GM18507 (cell line): ENCODE measurements at places on chromosomes 11 and 22.

- no peak for DNase-seq
Measured at GRCh38 chr11:131907371-131907770, 537.0 kb downstream of the NTM start.

DNA sequence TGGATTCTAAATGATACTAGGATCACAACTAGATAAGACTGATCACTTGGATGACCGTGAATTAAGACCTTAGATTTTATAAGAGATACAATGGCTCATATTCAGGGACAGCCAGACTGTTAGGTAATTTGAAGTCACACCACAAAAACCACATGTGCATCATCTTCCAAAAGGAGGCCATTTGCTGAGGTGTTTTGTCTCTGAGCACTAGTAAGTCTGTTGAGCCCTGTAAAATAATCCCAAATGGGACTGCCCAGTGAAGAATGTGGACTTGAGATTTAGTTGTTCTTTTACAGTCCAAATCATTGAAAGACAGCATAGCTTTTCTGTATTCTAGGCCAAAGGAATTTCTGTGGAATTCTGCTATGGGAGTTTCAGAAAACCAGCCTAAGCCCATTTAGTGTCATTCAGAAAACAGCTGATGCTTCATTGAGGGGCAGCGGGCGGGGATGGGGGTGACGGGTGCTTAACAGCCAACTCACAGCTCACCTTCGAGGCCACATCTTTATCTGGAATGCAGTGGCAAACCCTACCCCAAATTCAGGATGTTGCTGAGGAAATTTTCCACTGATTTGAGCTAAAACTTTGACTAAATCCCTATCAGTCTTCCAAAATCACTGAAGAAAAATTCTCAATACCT is 80.1 kb upstream of the BIRC3 start:
- no peak for DNase-seq

GRCh38 chr11:133660202-133660568 is 127.9 kb upstream of the OPCML start:
- no peak for DNase-seq

- DNase-seq, result no peak
Measured at GRCh38 chr11:124922831-124923230, 3.8 kb downstream of the HEPN1 start.

- DNase-seq, result no peak
Measured at GRCh38 chr11:75239531-75240290, 863 bp upstream of the TPBGL start.

DNA sequence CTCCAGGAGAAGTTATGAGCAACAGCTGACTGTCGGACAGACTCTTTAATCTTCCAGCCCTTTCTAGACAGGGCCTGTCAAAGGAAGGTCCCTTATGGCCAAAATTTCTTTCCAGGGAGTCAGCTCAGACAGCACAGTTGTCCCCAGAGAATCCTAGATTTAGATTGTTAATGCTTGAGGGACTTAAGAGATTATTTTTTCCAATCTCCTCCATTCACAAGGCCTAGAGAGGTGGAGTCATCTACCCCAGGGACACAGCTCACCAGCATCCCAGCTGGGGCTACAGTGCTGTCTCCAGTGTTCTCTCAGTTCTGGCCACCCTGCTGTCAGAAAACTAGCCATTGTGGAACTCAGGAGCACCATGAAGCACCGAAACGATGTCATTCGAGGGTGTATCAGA is 7.8 kb downstream of the DSCAML1 start:
- no peak for DNase-seq

DNA sequence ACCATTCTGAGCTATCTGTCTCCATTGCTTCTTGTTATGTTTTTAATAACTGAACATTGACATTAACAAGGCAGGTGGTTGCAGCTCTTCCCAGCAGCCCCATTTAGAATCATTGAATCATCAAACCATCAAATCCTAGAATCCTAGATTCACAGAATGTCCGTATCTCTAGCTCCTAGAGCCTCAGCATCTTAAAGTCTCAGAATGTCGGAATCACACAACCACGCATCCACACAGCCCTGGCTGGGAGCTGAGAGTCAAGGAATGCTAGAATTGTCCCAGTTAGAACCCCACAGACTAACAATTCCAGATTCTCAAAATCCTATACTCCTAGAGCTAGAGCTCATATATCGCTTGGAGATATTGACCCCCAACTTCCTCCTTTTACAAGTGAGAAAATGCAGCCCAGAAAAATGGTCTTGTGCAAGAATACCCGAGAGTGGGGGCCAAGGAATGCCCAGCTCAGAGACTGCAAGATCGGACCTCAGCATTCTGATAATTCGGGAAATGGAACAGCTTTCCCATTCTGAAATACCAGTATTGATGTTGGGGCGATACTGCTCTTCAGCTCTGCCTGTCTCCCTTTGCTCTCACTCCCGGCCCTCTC is 38.8 kb downstream of the PDE2A start:
- no peak for DNase-seq

GRCh38 chr22:40628354-40629042 is 8.0 kb downstream of the MRTFA start:
- no peak for DNase-seq

GRCh38 chr11:78417175-78417887 is at the start of gene GAB2:
TSS of gene GAB2 (minus strand) at chr11:78417820. CDS start at chr11:78417720, 100 bp downstream.
- DNase-seq, result no peak

GRCh38 chr11:93498161-93498560 is 45.0 kb downstream of the SMCO4 start:
- no peak for DNase-seq
